ENCODE measurements at places on chromosomes 4 and X.

DNA sequence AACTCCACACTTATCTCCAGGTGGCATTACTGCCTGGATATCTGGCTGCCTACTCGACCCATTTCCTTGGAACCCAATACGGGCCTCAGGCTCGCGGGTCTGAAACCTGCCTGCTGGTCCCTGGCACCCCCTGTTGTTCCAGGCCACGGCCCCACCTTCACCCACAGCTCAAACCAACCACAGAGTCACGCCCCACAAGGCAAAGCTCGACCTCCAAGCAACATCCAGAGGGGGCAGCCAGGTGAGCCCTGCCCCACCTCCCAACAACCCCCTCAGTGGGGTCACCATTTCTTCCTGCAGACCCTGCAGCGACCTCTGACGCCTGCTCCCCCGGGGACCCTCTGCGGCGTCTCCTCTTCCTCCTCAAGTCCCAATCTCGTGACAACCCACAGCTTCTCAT lies 76.2 kb downstream of the WFS1 start:
- DNase-seq = no peak

- DNase-seq = no peak
Observed at GRCh38 chr4:176566769-176567168, 226.0 kb downstream of the VEGFC start.

GRCh38 chr4:169109035-169109675 lies 99.1 kb upstream of the CBR4 start:
- no peak for DNase-seq

DNA sequence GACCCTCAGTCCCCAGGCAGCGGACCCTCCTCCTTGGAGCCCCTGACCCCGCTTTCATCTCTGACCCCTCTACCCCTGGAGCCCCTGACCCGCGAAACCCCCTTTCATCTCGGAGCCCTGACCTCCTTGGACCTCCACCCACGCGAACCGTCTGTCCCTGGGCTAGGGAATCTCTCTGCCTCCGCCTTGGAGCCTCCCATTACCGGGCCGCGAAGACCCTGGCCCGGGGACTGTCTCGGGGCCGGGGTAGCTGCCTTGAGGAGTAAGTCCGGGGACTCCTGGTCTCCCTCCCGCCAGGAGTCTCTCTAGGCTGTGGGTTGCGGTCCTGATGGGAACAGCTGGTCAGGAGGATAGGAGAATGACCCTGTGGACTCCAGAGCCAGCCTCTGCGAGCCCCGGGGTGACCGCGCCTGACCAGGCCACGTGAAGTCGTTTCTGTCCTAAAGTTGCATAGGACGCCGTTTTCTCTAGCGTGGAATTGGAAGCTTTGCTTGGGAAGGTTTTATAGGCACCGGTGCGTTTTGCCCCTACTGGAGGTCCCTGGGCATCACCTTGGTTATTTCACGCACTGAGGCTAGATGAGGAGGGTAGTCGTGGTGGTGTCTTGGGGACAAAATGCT lies 824 bp downstream of the TBC1D14 start:
- DNase-seq = no peak

DNA sequence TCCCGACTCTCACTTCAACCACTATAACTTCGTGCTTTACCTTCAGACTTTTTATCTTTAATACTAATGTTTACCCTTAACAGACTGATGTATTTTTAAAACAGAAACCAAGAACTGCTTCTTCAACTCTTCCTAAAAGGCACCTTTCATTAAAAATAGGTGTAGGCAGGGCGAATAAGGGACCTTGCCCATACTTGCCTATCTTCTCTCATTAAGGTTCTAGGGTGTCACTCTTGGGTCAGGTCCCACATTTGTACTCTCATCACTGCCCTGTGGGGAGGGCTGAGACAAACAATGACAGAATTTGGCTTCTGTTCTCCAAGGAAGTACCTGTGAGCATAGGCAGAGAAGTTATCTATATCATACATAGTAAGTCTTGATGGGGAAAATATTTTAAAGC lies 69.7 kb downstream of the ANKRD50 start:
- no peak for DNase-seq

DNA sequence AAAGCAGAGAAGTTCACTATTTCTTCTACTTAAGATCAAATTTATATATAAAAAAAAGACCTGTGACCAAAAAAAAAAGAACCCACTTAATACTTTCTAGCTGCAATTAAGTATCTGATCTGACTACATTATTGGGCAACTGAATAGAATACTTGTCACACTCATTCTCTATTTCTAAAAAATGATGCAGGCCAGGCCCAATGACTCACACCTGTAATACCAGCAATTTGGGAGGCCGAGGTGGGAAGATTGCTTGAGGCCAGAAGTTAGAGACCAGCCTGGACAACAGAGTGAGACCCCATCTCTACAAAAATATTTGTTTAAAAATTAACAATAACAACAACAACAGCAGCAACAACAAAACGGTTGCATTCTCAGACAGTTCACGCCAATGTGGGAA lies 108.8 kb upstream of the BMP2K start:
- DNase-seq = no peak

Data from iPS DF 19.7 (cell line).